Breast epithelium (tissue), 4 donors: ENCODE measurements at places on chromosomes 2 and 18. TPM values are rescaled to one million over a fixed set of nuclear protein-coding genes. Genes with fewer than 3 reads are reported as not detected.
A peak's percentile ranks its signal among the peaks of the same experiment; 100 is the strongest.

GRCh38 chr2:203599509-203599908 lies 64.4 kb upstream of the RAPH1 start:
- H3K4me1 ChIP-seq: no peaks in the 10 kb centered on the region
- no peaks in the 10 kb centered on the region for H3K27me3 ChIP-seq
- DNase-seq: no peak
- H3K27ac ChIP-seq: no peak overlapping the region
- H3K4me3 ChIP-seq: no peak overlapping the region
- H3K36me3 ChIP-seq: no peaks in the 10 kb centered on the region

- no peak overlapping the region for H3K4me3 ChIP-seq
- H3K27ac ChIP-seq: no peak overlapping the region
Observed at GRCh38 chr2:39356922-39357639, 80.0 kb downstream of the MAP4K3 start.

BOLL gene
- total RNA-seq: not detected

MROH2A gene
- total RNA-seq: not detected

HSPE1 gene
- total RNA-seq: 170 TPM

DNA sequence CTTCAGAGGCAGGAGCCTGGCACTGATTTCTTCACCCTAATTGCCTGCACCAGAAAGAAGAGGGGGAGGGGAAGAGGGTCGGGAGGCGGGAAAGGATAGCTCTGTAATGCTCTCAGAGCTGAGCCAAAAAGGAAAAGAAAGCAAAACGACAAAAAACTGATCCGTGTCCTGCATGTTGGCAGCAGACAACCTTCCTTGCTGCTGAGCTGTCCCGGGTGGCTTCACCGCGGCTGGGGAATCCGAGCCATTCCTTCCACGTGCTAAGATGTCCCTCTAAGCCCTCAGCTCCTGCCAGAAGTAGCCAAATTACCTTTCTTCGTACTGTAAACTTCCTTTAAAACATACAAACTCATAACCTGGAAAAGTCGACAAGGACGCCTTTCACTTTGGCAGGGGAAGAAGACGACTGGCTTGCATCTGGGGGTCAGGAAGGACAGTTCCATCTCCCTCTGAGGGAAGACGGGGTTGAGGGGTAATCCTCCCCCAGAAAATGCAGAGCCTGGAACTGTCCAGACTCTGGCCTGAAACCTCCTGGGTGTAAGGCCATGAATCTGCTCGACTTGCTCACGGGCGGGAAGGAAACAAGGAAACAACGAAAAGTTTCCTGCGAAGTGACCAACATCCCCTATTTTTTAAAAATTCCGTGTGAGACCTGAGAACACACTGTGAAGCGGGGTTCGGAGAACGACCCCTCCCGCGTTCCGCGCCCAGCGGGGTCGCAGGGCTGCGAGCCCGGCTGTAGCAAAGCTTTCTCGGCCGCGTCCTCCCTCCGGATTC lies 7.7 kb downstream of the OTX1 start:
- peaks cover 16% of the 10 kb centered on the region for H3K27me3 ChIP-seq
- no peak overlapping the region for H3K4me3 ChIP-seq
- H3K36me3 ChIP-seq: no peaks in the 10 kb centered on the region
- H3K27ac ChIP-seq: no peak overlapping the region
- no peaks in the 10 kb centered on the region for H3K4me1 ChIP-seq
- DNase-seq: no peak

- no peaks in the 10 kb centered on the region for H3K27me3 ChIP-seq
- H3K36me3 ChIP-seq: no peaks in the 10 kb centered on the region
- no peak overlapping the region for H3K4me3 ChIP-seq
- no peaks in the 10 kb centered on the region for H3K4me1 ChIP-seq
- no peak for DNase-seq
- peak overlapping the region; percentile 1 for H3K27ac ChIP-seq
Observed at GRCh38 chr2:64667535-64667934, 13.8 kb upstream of the SERTAD2 start.

DNA sequence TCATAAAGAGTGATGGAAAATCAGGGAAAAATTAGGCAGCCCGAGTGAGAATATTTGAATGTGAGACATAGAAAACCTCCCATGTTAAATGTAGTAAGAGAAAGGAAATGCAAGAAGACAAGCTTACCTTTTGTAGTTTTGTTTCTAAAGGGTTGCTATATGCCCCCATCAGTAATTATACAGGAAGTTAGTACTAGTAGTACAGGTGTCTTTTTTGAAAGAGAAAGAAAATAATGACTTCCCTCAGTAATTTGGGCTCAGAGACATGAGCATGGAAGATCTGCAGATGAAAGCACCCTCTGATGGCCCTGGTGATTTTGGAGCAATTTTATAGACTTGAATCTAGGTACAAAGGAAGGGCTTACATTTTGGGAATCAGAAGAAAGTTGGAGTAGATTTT lies 80.8 kb downstream of the RHBDD1 start:
- DNase-seq: no peak
- no peaks in the 10 kb centered on the region for H3K27me3 ChIP-seq
- no peak overlapping the region for H3K27ac ChIP-seq
- H3K36me3 ChIP-seq: no peaks in the 10 kb centered on the region
- no peaks in the 10 kb centered on the region for H3K4me1 ChIP-seq

SPDYA gene
- total RNA-seq: 0.98 TPM

DNA sequence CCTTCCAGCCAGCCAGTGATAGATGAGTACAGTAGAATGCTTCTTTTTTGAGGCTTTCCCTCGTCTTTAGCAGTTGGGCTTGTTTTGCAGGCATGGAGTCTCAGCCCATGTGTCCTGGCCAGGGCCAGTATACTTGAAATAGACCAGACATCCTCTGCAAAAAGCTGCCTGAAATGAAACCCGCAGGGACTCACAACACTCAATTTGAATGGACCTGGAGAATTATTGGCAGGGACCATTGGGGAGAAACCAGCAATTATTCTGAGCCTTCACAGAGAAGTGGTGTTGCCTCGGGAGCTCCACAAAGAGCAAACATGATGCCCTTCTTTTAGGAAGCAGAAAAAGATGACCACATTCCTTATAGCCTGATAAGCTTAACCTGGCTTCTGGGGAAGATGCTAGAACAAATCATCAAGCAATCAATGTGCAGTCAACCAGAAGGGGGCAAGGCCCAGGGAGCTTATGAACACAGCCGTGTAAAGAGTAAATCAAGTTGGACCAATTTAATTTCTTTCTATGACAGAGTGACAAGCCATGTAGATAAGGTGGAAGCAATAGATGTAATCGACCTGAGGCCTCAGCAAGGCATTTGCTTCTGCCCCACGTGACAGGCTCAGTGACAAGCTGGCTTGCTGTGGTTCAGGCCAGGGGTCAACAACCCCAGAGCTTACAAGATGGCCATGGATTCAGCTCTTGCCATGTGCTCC lies 42.1 kb downstream of the BOD1L2 start:
- no peak for DNase-seq
- no peaks in the 10 kb centered on the region for H3K36me3 ChIP-seq
- no peak overlapping the region for H3K27ac ChIP-seq
- H3K27me3 ChIP-seq: no peaks in the 10 kb centered on the region
- no peaks in the 10 kb centered on the region for H3K4me1 ChIP-seq

- no peaks in the 10 kb centered on the region for H3K36me3 ChIP-seq
- H3K4me3 ChIP-seq: no peak overlapping the region
- no peaks in the 10 kb centered on the region for H3K27me3 ChIP-seq
- no peak overlapping the region for H3K27ac ChIP-seq
- no peaks in the 10 kb centered on the region for H3K4me1 ChIP-seq
Observed at GRCh38 chr18:51716277-51716676, 518.8 kb upstream of the MEX3C start.

DNA sequence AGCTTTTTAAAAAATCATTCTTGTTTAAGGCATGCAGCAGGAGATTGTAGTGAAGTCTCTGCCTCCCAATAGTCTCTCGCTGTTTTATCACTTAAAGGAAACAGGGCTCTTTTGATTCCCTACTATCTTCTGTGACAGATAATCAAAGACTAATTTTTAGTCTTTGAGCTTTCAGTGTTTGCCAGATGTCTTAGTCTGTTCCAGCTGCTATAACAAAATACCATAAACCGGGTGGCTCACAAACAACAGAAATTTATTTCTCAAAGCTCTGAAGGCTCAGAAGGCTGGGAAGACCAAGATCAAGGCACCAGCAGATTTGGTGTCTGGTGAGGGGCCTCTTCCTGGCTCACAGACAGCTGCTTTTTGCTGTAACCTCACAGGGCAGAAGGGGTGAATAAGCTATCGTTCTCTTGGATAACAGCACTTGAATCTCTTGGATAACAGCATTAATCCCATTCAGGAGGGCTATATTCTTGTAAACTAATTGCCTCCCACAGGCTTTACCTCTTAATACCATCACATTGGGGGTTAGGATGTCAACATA lies 37.8 kb upstream of the STAT4 start:
- H3K27me3 ChIP-seq: no peaks in the 10 kb centered on the region
- H3K36me3 ChIP-seq: no peaks in the 10 kb centered on the region
- no peak overlapping the region for H3K27ac ChIP-seq
- no peak for DNase-seq
- no peaks in the 10 kb centered on the region for H3K4me1 ChIP-seq

DNA sequence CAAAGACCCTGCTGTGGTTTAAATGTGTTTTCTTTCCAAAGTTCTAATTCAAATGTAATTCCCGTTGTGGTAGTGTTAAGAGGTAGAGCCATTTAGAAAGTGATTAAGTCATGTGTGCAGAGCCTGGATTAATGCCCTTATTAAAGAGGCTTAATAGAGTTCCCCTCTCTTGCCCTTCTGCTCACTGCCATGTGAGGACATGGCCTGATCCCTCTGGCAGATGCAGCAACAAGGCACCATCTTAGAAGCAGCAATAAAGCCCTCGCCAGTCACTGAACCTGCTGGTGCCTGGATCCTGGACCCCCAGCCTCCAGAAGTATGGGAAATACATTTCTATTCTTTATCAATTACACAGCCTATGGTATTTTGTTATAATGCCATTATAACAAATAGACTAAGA lies 485.2 kb downstream of the DCDC2C start:
- no peak for DNase-seq
- H3K4me1 ChIP-seq: no peaks in the 10 kb centered on the region
- no peak overlapping the region for H3K27ac ChIP-seq
- H3K4me3 ChIP-seq: no peak overlapping the region

DNA sequence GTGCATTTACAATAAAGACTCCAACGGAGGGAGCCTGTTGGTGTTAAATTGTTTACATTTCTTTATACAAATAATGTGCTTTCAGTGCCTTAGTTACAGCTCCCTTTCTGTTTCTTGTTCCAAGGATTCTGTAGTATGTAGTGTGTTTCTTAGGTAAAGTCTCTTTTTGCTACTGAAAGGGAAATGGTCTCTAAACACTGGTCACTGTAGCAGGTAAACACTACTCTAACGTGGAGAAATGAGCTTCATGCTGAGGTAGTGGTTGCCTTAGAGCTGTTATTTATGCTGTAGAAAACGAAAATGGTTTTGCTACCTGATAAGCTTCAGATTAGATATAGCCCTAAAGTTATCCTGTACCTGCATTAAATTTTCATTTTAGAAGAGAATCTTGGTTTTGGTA lies 163.6 kb downstream of the CAPN13 start:
- DNase-seq: no peak
- H3K4me3 ChIP-seq: no peak overlapping the region
- H3K27me3 ChIP-seq: no peaks in the 10 kb centered on the region
- no peaks in the 10 kb centered on the region for H3K4me1 ChIP-seq
- H3K36me3 ChIP-seq: no peaks in the 10 kb centered on the region

GRCh38 chr2:170813611-170814532 lies 2.8 kb upstream of the GAD1 start:
- H3K4me3 ChIP-seq: no peak overlapping the region
- no peak overlapping the region for H3K27ac ChIP-seq
- peaks cover 10% of the 10 kb centered on the region for H3K27me3 ChIP-seq
- no peaks in the 10 kb centered on the region for H3K36me3 ChIP-seq
- no peak for DNase-seq

DNA sequence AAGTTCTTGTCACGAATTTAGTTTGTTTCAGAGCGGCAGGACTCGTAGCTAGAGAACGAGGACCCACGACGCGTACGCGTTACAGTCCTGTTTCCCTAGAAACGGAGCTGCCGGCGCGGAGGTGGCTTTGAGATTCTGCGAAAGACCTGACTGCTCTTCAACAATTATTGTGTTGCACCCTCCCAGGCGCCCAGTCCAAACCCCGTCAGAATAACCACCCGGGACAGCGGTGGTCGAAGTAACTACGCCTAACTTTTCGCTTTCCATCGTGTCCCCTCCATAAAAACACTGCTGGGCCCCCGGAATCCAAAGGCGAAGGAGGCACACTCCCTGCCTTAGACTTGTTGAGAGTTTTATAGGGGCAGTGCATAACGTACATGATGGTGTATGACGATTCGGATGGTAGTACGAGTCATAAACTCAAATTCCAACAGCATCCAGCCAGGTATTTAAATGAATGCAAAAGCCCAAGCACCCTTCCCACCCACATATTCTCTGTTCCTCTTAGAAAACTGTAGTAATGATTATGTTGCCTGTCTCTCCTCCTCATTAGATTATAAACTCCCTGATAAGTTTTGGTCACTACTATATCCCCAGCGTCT lies 651 bp upstream of the STAM2 start:
- H3K4me1 ChIP-seq: no peaks in the 10 kb centered on the region
- no peaks in the 10 kb centered on the region for H3K36me3 ChIP-seq
- peak overlapping the region; percentile 97 for H3K27ac ChIP-seq
- H3K27me3 ChIP-seq: no peaks in the 10 kb centered on the region
- DNase-seq: no peak
- H3K4me3 ChIP-seq: peak overlapping the region; percentile 87

GRCh38 chr18:4369705-4370104 lies 85.4 kb downstream of the DLGAP1 start:
- DNase-seq: no peak
- no peaks in the 10 kb centered on the region for H3K27me3 ChIP-seq
- no peak overlapping the region for H3K27ac ChIP-seq
- H3K4me3 ChIP-seq: no peak overlapping the region

GPR155 gene
- total RNA-seq: 5.0 TPM

UBXN2A gene
- total RNA-seq: 13.0 TPM

DNA sequence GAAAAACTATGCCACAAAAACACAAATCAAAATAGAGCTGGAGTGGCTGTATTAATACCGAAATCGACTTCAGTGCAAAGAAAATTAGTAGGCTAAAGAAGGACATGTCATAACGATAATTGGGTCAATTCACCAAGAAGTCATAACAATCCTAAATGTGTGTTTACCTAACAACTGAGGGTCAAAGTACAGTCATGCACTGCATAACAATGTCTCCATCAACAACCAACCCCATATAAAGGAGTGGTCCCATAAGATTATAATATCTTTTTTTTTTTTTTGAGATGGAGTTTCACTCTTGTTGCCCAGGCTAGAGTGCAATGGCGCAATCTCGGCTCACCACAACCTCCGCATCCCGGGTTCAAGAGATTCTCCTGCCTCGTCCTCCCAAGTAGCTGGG lies 87.5 kb downstream of the NAB1 start:
- H3K4me3 ChIP-seq: no peak overlapping the region
- H3K27me3 ChIP-seq: no peaks in the 10 kb centered on the region
- no peaks in the 10 kb centered on the region for H3K4me1 ChIP-seq
- no peak overlapping the region for H3K27ac ChIP-seq
- no peak for DNase-seq

DNA sequence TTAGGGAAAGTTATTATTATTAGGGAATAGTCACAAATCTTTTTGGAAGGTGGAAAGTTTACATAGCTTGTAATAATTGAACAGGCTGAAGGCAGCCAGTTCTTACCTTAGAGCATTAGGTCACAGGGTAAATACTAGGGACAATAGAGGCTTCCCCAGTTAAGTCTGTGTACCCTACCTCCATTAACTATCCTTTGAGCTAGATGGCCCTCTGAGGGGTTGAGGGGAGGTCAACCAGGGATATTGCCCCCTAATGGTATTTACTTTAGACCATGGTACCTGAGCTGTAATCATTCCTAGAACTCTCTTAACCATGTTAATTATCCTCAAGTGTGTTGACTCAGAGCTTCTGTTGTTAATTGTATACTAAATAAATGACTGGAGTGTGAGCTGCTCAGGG lies 120.5 kb upstream of the SCN7A start:
- no peaks in the 10 kb centered on the region for H3K4me1 ChIP-seq
- no peak overlapping the region for H3K4me3 ChIP-seq
- no peaks in the 10 kb centered on the region for H3K27me3 ChIP-seq
- DNase-seq: no peak
- no peak overlapping the region for H3K27ac ChIP-seq
